ENCODE measurements at places on chromosomes 12 and 14.

DNA sequence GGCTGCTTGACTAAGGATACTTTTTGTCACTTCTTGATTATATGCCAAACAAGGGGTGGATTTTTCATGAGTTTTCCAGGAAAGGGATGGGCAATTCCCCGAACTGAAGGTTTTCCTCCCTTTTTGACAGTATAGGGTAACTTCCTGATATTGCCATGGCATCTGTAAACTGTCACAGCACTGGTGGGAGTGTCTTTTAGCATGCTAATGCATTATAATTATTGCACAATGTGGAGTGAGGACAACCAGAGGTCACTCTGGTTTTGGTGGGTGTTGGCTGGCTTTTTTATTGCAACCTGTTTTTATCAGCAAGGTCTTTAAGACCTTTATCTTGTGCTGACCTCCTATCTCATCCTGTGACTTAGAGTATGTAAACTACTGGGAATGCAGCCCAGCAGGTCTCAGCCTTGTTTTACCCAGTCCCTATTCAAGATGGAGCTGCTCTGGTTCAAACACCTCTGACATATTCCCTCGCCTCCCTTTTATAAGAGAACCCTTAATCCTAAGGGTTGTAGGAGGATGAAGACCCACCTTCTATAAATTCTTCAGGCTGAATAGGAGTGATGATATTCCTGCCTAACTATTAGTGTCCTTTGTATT, 471.2 kb downstream of the ATP23 start:
- DNase-seq = no peak

GRCh38 chr14:89296281-89296745, 120.7 kb downstream of the FOXN3 start:
- no peak for DNase-seq

GRCh38 chr12:58174316-58174715, 232.9 kb downstream of the ATP23 start:
- no peak for DNase-seq

DNA sequence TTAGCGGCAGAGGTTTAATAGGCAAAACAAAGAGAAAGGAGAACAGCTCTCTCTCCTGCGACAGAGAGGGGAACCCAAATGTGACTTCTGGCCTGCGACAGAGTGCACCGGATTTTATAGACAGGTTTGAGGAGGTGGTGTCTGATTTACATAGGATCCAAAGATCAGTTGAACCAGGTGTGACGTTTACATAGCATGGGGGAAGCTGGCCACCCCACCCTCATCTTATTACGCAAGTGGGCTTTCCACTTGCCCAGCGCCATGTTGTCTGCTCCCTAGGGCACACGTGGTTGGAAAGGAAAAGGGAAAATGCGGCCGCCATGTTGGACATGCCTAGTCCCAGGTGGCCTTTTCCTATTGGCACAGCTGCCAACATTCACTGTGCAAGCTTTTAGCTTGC, 17.4 kb downstream of the BCL2L14 start:
- no peak for DNase-seq

- DNase-seq = no peak
Measured at GRCh38 chr14:54713379-54713778, 146.5 kb downstream of the SAMD4A start.

DNA sequence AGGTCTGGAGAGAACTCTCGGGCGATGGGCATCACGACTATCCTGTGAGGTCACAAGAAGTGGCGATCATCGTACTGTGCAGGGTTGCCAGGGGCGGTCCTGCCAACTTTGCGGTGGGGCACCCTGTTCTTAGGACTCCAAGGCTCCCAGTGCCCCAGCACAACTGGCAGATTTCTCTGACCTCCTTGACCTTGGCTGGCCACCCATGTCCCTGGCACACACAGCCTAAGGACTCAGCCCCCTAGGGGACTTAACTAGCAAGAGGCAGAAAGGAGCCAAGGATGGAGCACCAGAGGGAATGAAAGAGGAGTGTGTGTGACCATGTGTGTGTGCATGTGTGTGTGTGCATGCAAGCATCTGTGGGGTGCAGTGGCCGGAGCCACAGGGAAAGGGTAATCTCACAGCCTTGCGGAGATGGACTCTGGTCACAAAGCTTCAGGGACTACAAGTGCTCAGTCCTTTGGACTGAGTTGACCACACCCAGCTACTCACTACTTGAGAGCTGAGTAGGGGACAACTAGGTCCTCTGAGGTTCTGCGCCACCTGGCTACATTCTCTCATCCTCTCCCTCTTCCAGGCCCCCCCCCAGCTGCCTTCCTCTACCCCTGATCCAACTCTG, 13.7 kb downstream of the SLC48A1 start:
- no peak for DNase-seq

DNA sequence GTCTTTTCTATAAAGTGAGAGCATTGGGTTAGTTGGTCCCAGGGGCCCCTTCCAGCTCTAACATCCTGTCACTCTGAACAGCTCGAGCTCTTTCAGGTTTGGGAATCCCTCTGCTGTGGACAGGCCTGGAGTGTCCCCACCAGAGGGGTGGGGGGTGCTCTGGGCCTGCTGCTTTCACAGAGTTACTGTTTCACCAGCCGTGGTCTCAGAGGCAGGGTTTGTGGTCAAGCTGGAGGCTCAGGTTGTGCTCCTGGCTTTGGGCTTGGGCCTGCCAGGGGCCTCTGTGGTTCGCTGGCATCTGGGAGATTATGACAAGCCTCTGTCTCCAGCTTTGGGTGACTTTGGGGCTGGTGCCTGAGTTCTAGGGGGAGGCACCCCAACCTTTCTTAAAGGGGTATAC, 59.6 kb downstream of the FBXL14 start:
- no peak for DNase-seq

- DNase-seq = no peak
Measured at GRCh38 chr12:132392389-132393244, 63.2 kb upstream of the GALNT9 start.

DNA sequence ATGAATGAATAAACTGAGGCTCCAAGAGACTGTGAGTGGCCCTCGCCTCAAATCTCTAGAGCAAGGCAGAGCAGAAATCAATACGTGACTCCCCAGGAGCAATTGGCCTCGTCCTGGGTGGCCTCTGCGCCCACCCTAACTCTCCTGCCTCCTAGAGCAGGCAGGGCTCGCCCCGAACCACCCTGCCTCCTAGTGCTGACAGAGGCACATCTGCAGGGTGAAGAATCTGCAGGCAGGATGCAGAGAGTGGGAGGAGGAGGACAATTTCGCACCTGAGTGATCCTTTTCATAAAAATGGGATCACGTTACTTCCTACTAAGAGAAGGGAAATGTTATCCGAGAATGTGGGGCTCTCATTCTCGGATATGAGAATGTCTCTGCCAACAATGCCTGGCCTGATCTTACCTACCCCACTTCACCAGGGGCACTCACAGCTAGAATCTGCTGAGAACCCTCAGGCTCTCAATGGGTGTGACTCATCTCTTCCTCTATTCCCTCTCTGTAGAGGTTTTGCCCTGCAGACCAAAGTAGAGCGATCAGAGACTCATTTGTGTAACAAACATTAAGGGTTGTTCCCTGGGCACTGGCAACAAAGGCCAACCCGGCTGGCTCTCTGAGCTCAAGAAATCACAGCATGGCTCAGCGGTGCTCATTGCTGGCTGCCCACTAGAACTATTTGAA, 61.7 kb upstream of the BCL2L14 start:
- peak; percentile 31 for DNase-seq

DNA sequence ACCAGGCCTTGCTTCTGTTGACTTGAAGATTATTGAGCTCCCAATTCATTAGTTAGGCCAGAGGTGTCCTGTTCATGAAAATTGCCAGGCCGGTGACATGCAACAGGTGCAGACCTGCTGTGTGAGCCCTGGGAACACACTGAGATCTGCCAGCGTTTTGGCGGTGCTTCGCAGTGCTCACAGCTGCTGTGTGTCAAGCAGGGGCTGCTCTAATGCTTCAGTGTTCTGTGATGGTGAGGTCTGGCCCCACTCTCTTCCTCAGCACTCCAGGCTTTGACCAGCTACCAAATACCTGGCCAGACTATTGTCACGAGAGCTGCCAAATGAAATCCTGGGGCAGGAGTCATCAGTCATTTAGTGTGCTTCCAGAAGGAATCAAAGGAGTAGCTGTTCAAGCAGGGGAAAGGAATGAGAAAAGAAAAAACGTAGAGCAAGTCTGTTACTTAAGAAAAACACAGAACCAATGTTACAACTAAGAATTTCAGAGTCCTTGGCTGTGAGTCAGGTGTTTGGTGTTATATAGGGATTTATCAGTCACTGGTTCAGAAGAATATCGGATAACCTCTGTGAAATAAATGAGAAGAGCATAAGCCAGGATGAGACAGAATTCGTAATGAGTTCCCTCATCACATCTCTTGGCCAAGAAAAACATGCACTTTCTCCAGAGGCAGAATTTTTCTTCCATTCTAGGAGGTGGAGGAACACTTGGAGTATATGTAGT, 150.8 kb downstream of the FBXL14 start:
- DNase-seq = no peak

- no peak for DNase-seq
Measured at GRCh38 chr14:100434033-100434601, 111.0 kb downstream of the SLC25A47 start.

- no peak for DNase-seq
Measured at GRCh38 chr14:50967790-50968189, 23.5 kb upstream of the PYGL start.
